H1 (cell line): ENCODE measurements at places on chromosomes 3 and 15. TPM values are rescaled to one million over a fixed set of nuclear protein-coding genes. Genes with fewer than 3 reads are reported as not detected.
A peak's percentile ranks its signal among the peaks of the same experiment; 100 is the strongest.

- H3K4me3 ChIP-seq: no peak overlapping the region
- peaks cover 2% of the 10 kb centered on the region; the same call in 1 of the 2 replicates for H3K27me3 ChIP-seq
- no peak overlapping the region for H3K27ac ChIP-seq
- no peaks in the 10 kb centered on the region for H3K36me3 ChIP-seq
These were observed 18.7 kb downstream of the THRB start for GRCh38 chr3:24475925-24476324.

GRCh38 chr15:40287968-40288367, 5.1 kb upstream of the ANKRD63 start:
- peaks cover 67% of the 10 kb centered on the region for H3K27me3 ChIP-seq
- no peaks in the 10 kb centered on the region for H3K36me3 ChIP-seq
- H3K4me3 ChIP-seq: no peak overlapping the region
- no peak for DNase-seq
- H3K27ac ChIP-seq: no peak overlapping the region

DNA sequence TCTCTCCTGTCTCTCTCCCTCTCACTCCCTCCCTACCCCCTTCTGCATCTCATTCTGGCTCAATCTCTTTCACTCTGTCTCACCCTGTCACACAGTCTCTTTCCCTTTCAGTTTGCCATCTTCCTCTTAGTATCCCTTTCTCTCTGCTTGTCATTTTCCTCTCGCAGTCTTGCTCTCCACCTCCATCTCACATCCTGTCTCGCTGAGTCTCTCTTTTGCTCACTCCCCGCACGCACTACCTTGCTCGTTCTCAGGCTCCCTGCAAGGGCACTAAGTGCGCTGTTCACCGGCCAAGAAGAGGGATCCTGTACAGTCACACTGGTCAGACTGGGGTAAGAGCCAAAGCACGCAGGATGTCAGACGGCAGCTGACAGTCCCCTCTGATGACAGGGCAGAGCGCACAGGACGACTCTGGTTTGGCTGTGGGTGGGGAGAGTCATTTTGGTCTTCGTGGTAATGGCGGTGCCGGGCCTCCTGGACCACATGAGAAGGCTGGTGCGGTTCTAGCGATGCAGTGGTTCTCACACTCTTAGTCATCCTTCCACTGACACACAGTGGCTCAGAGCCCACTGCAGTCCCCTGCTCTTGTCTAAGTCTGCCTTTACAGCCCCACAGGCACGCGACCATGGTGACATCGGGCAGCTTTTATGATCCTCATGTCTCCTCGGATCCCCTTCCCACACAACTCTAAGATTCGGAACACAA, 356.8 kb downstream of the FOXP1 start:
- H3K27me3 ChIP-seq: no peaks in the 10 kb centered on the region
- H3K4me1 ChIP-seq: peaks cover 11% of the 10 kb centered on the region
- H3K27ac ChIP-seq: no peak overlapping the region
- H3K36me3 ChIP-seq: no peaks in the 10 kb centered on the region
- DNase-seq: no peak

GRCh38 chr3:126087552-126088175, 3.7 kb upstream of the SLC41A3 start:
- no peak overlapping the region for H3K4me3 ChIP-seq
- DNase-seq: no peak
- H3K27me3 ChIP-seq: no peaks in the 10 kb centered on the region
- H3K36me3 ChIP-seq: no peaks in the 10 kb centered on the region; the same call in 1 of the 2 replicates
- no peak overlapping the region for H3K27ac ChIP-seq

DNA sequence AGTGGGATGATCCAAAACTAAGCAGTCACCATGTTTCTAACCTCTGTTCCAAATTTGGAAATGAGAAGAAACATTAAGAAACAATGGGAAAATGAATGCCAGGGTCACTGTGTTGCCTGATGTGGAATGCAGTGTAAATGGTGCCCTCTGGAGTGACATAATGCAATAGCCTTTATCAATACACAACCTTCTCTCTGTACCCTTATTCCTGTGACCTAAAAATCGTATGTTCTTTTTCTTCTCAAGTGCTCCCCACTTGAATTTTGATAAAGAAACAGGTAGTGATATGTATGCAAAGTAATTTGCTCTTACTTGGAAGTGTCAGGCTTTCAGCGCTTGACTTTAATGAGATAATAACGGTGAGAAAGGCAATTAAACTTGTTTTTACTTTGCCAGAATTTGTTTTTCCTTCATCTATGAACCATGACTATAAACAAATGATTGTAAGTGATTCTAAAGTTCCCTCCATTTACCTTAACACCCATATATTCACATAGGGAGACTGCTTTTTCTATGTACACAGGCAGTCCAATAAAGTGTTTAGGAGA, 145.8 kb upstream of the THRB start:
- DNase-seq: no peak
- no peaks in the 10 kb centered on the region for H3K36me3 ChIP-seq
- no peaks in the 10 kb centered on the region for H3K27me3 ChIP-seq
- peaks cover 4% of the 10 kb centered on the region for H3K4me1 ChIP-seq
- H3K27ac ChIP-seq: no peak overlapping the region

GRCh38 chr15:71055461-71055860, 59.8 kb upstream of the THSD4 start:
- H3K4me1 ChIP-seq: no peaks in the 10 kb centered on the region
- no peak overlapping the region for H3K4me3 ChIP-seq
- no peak for DNase-seq

DNA sequence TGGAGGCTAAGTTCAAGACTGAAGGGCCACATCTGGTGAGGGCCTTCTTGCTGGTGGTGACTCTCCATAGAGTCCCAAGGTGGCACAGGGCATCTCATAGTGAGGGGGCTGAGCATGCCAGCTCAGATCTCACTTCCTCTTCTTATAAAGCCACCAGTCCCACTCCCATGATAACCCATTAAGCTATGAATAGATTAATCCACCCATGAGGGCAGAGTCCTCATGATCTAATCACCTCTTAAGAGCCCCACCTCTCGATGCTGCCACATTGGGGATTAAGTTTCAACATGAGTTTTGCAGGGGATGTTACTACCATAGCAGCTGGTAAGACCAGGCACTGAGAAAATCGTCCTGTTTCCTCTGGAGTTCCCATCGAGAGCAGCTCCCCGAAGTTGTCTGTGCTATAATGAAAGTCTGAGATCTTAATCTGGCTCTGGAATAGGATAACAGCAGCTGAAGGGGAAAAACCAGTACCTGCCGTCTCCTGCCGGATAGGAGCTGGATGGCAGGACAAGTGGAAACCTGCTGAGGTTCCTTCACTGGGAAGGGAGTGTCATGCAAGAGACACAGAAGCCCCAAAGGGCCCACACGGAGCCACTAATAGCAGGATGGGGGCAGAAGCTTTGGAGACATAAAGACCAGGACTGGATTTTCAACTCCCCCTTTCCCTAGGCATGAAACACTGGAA, 79.5 kb upstream of the EPHB3 start:
- no peaks in the 10 kb centered on the region for H3K4me1 ChIP-seq
- no peak overlapping the region for H3K4me3 ChIP-seq
- H3K36me3 ChIP-seq: no peaks in the 10 kb centered on the region

- H3K36me3 ChIP-seq: no peaks in the 10 kb centered on the region
- no peak overlapping the region for H3K27ac ChIP-seq
- no peaks in the 10 kb centered on the region for H3K4me1 ChIP-seq
- no peak for DNase-seq
These were observed 1029.0 kb downstream of the ROBO1 start for GRCh38 chr3:78738833-78739232.

DNA sequence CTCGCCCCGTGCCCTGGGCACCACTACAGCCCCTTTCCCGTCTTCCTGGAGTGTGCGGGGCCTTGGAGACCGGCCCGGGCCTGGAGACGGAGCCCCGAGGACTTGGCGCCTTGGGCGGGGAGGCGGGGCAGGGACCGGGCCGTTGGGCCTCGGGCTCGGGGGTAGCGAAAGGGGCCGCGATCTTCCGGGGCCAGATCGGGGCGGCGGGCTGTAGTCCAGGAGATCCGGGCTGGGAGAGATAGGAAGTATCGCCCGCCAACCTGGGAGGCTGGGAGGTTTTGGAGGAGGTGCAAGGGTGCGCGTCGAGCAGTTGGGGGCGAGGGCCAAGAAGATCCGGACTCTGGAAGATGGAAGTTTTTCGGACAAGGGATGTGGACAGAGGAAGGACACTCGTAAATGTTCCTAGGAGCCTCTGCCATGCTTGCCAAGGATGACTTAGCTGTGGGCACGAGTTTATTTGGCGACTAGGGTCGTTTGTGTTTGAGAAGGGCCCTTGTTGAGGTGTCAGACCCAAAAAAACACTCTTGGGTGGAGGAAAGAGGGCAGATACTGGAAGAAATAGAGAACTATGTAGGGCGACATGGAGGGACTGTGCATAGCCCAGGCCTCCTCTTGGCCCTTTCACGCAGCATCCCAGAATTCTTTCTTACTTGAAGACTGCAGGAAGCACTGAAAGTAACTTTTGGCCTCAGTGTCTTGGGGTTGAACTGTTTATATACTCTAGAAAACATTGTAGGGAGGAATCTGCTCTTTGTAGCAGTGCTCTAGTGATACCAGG, 712 bp downstream of the RTF1 start:
- H3K27ac ChIP-seq: peak overlapping the region; percentile 48; the same call in 1 of the 2 replicates
- no peak for DNase-seq
- H3K4me3 ChIP-seq: peak overlapping the region; percentile 74
- no peaks in the 10 kb centered on the region for H3K4me1 ChIP-seq

DNA sequence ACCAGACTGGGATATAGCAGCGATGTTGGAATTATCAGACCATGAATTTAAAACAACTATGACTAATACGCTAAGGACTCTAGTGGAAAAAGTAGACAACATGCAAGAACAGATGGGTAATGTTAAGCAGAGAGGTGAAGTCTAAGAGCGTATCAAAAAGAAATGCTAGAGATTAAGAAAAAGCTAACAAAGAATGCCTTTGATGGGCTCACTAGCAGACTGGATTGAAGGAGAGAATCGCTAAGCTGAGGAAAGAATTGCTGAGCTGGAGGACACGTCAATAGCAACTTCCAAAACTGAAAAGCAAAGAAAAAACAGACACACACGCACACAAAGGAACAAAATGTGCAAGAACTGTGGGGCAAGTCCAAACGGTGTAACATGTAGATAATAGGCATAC, 20.0 kb upstream of the CMTM6 start:
- no peak overlapping the region for H3K27ac ChIP-seq
- H3K4me1 ChIP-seq: no peaks in the 10 kb centered on the region
- no peaks in the 10 kb centered on the region for H3K27me3 ChIP-seq
- H3K36me3 ChIP-seq: peaks cover 16% of the 10 kb centered on the region

DNA sequence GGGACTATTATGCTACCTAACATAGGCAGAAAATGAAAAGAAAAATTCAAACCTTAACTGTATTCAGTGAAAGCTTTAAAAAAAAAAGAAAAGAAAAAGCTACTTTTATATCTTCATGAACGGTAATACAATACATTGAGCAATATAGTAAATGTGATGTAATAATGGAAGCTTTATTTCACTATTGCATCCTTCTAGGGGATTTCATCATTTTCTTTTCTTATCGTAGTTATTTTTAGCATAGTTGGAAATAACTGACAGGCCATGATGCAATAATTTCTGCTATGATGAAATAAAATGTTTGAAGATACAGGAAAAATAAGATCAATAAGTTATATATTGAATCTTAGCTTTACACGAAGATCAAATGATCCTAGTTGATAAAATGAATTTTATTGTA, 40.3 kb upstream of the ZCWPW2 start:
- no peaks in the 10 kb centered on the region for H3K36me3 ChIP-seq
- H3K27ac ChIP-seq: no peak overlapping the region
- H3K27me3 ChIP-seq: no peaks in the 10 kb centered on the region
- H3K4me3 ChIP-seq: no peak overlapping the region
- DNase-seq: no peak
- H3K4me1 ChIP-seq: no peaks in the 10 kb centered on the region

DNA sequence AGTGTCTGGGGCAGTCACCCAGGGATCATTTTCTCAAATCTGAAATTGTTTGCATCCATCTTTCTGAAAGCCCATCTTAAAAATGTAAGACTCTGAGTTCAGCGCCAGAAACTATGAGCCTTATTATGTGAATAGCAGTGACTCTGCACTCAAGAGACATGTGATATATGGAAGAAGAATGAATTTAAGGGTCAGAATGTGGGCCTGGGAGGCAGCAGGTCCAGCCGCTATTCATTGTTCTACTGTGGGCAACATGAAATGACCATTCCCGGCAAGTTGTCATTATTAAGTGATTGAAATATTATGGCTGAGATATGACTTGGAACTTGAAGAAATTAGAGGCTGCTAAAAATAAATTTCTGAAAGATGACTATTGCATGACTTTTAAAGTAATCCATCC, 228.6 kb upstream of the ARRDC4 start:
- H3K4me3 ChIP-seq: no peak overlapping the region
- H3K27me3 ChIP-seq: no peaks in the 10 kb centered on the region
- H3K27ac ChIP-seq: no peak overlapping the region

GRCh38 chr3:179265092-179265491, 14.2 kb upstream of the KCNMB3 start:
- no peak overlapping the region for H3K4me3 ChIP-seq
- H3K27me3 ChIP-seq: no peaks in the 10 kb centered on the region; the same call in 1 of the 2 replicates
- H3K27ac ChIP-seq: no peak overlapping the region
- H3K36me3 ChIP-seq: no peaks in the 10 kb centered on the region

GRCh38 chr3:1477669-1478068, 384.8 kb downstream of the CNTN6 start:
- H3K27me3 ChIP-seq: no peaks in the 10 kb centered on the region
- DNase-seq: no peak
- H3K4me3 ChIP-seq: no peak overlapping the region
- no peaks in the 10 kb centered on the region for H3K4me1 ChIP-seq
- H3K27ac ChIP-seq: no peak overlapping the region
- no peaks in the 10 kb centered on the region for H3K36me3 ChIP-seq

DNA sequence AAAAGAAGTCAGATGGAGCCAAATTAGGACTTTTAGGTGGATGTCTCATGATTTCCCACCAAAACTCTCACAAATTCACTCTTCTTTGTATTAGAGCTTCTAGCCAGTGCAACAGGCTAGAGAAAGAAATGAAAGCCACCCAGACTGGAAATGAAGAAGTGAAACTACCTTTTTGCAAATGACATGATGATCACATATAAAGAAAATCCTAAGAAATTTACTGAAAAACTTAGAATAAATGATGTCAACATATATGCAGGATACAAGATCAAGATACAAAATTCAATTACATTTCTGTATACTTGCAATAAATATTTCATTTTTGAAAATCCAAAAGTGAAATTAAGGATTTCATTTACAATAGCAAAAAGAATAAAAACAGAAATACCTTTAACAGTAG, 110.8 kb downstream of the LRIG1 start:
- DNase-seq: no peak
- no peak overlapping the region for H3K4me3 ChIP-seq
- no peaks in the 10 kb centered on the region for H3K4me1 ChIP-seq
- no peak overlapping the region for H3K27ac ChIP-seq
- no peaks in the 10 kb centered on the region for H3K27me3 ChIP-seq

- no peak for DNase-seq
- H3K36me3 ChIP-seq: no peaks in the 10 kb centered on the region
- H3K27ac ChIP-seq: no peak overlapping the region
- no peaks in the 10 kb centered on the region for H3K27me3 ChIP-seq
- no peaks in the 10 kb centered on the region for H3K4me1 ChIP-seq
These were observed 34.9 kb upstream of the MAGI1 start for GRCh38 chr3:66073464-66074141.

SNX22 gene
- 4.9 and 5.1 TPM in 2 replicates for total RNA-seq

IL17RD gene
- total RNA-seq: 41.3 and 48.9 TPM in 2 replicates

NDN gene
- 27.4 and 29.4 TPM in 2 replicates for total RNA-seq

CACNA2D3 gene
- 1.8 and 2.2 TPM in 2 replicates for total RNA-seq
